Urinary bladder (tissue), 4 donors: ENCODE measurements at places on chromosomes 12 and 14. TPM values are rescaled to one million over a fixed set of nuclear protein-coding genes. Genes with fewer than 3 reads are reported as not detected.

DNA sequence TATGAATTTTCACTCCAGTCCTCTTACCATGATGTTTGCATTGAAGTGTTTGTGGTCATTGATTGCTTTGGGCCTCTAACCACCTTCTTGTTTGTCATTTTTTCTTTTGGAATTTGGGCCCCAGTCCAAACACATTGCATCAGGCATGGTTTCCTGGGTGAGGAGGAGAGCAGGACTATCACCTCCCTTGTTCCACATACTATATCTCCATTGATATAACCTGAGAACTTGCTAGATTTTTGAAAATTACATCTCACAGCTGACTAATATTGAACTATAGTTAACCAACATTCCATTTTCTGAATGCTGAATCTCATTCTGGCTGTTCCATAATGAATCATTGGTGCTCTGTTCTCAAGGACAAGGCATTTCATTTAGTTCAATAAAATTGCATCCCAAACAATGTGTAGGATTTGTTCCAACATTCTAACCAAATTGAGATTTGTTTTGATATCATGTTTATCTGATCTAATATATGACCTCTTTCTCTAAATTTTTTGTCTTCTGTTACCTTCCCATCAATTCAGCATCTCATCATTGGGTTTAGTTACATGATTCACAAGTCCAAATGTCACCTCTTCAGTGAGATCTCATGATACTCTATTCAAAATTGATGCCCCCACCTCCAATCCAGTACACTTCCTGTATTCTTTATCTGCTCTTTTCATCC, 329.0 kb downstream of the ZFP36L1 start:
- DNase-seq: no peak

The CDCA3 gene
- 1.0 TPM for polyA plus RNA-seq

DNA sequence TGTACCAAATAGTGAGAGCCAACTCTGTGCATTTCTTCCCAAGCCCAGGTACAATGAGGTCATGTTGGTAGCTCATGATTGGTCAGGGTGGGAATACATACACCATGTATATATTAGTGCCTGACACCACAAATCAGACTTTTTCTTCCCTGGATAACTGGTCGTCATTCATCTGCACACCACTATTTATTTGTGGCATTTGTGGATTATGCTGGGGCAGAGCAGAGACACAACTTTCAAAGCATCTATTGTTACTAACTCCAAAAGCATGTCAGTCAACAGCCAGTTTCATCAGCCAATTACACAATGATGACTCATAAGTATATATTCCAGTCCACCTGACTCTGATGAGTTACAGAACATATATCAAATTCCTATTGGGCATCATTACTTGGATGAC, 181.7 kb downstream of the ADAMTS20 start:
- DNase-seq: no peak

The HSPB8 gene
- 601 TPM for polyA plus RNA-seq

DNA sequence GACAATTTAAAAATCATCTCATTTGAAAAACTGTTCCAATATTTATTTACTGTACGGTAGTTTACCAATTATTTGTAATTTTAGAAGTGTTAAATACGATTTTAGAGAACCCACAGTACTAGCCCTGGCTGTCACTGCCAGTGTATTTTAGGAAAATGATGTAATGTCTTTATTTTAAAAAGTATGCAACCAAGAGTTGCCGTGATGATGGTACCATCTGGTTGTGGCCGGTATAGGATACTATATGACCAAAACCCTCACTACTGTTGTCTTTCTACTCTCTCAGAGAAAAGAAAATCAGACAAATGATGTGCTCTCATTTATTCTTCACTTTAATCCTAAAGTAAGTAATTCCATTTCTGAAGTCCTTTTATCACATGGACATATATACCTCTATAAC, 395.0 kb downstream of the FOXG1 start:
- no peak for DNase-seq

- no peak for DNase-seq
Observed at GRCh38 chr12:28883406-28883997, 265.6 kb upstream of the FAR2 start.

DNA sequence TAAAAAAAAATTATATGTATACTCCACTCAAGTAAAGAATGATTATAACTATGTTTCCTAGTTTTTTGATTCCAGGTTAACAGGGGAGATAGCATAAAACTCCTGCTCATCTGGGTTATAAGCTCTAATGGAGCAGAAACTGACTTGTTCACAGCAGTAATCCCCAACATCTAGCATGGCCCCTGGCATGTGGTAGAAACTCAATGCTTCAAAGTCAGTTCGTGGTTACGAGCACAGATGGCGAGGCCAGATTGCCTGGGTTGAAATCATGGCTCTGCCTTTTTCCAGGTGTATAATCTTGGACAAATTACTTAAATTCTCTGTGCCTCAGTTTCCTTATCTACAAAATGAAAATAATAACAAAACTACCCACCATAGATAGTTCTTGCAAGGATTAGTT, 183.8 kb downstream of the TTC7B start:
- DNase-seq: no peak

The KIF5A gene
- 1.3 TPM for polyA plus RNA-seq

DNA sequence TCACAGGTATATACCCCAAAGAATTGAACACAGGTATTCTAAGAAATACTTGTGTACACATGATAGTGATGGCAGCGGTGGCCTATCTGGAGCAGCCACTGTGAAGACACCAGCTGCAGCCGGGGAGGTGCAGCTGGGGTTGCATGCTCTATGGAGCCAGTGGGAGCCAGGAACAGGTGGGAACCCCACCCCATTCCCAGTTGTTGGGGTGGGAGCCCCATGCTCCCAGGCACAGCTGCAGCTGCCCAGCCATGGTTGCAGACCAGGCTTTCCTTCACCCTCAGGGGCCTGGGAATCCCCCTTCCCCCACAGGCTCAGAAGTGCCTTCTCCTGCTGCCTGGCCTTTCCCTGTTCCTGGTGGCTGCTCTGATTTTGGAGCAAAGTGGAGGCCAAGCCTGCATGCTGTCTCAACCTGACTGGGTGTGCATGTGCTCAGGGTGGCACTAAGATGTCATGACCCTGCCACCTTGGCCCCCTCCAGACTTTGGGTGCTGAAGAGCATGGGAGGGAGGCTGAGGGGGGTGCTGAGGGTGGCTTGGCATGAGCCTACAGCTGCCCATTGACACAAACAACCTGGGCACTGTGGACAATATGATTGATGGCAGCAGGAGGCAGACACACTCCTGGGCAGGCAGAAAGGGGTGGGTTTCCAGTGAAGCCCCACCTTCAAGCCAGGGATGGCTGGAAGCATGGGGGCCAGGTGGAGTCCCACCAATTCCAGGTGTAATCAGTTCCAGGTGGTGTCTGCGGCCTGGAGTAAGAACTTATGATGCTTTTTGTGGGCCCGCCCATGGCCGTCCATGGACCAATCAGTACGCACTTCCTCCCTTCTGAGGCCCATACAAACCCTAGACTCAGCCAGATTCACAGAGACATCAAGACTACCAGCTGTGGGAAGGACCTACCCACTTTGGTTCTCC, 234.7 kb downstream of the ADGRD1 start:
- DNase-seq: no peak

DNA sequence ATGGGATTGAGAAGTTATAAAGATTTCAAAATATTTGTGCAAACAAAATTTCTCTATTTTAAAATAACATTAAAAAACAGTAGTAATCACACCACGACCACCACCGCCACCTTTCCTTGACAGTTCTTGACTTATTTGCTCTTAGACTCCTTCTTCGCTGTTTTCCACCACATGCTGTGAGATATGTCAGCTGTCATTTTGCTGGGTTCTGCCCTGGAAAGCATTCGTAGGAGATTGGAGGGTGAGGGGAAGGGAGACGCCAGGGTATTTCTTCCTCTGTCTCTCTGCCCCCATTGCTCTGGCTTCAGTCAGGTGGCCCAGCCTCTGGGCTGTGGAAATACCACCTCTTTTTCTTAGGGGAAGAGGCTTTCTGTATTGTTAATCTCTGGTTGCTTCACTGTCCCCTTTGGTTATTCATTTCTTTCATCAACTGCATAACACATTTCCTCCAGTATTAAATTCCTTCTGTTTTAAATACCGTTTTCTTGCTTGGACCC, 186.2 kb downstream of the NEDD1 start:
- DNase-seq: no peak

The GLT8D2 gene
- 37.2 TPM for polyA plus RNA-seq

- DNase-seq: peak; percentile 21
Observed at GRCh38 chr14:90301668-90302090, 30.1 kb downstream of the NRDE2 start.

DNA sequence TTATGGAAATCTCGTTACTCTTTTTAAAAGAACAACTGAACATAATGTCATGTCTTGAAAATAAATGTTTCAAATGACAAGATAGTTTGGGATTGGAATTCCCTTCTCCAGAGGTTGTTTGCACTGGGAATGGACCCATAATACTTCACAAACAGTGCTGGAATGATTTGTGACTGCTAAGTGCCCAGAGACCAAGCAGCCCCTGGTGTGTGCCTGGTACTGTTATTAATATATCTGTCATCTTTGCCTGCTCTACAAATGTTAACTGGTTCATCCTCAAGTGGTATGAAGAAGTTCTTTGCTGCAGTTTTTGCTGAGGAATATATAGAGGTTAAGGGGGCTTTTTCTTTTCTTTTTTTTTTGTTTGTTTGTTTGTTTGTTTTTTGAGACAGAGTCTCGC, 64.9 kb upstream of the DACT1 start:
- DNase-seq: no peak

GRCh38 chr14:85325134-85326017, 204.6 kb upstream of the FLRT2 start:
- DNase-seq: no peak

The GZMB gene
- polyA plus RNA-seq: 0.49 TPM

- DNase-seq: no peak
Observed at GRCh38 chr14:77498984-77499527, 440 bp upstream of the ISM2 start.

DNA sequence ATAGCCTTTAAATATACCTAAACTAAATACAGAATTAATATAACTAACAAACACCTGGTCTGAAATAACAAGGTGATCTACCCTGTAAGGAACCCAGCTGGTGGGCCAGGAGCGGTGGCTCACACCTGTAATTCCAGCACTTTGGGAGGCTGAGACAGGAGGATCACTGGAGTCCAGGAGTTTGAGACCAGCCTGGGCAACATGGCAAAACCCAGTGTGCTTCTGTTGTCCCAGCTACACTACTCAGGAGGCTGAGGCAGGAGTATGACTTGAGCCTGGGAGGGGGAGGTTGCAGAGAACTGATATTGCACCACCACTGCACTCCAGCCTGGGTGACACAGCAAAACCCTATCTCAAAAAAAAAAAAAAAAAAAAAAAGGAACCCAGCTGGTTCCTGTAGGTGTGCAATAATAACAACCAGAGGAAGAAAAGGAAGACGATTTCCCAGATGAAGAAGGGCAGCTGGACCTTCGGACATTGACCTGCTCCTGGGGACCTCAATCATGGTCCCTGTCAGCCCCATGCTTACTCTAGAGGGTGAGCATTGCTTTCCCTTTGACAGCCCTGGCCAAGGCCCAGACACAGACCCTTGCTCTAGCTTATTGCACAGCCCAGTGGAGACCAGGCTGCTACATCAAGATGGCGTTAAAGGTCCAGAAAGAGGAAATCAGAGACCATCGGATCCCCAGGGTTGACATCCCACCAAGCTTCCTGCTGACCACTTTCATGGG, 5.4 kb downstream of the FOS start:
- DNase-seq: no peak

The GNG2 gene
- polyA plus RNA-seq: 9.6 TPM

The YARS2 gene
- polyA plus RNA-seq: 9.6 TPM
